Thoracic aorta (tissue), 2 donors: ENCODE measurements at places on chromosomes 5 and 9. TPM values are rescaled to one million over a fixed set of nuclear protein-coding genes. Genes with fewer than 3 reads are reported as not detected.

DNA sequence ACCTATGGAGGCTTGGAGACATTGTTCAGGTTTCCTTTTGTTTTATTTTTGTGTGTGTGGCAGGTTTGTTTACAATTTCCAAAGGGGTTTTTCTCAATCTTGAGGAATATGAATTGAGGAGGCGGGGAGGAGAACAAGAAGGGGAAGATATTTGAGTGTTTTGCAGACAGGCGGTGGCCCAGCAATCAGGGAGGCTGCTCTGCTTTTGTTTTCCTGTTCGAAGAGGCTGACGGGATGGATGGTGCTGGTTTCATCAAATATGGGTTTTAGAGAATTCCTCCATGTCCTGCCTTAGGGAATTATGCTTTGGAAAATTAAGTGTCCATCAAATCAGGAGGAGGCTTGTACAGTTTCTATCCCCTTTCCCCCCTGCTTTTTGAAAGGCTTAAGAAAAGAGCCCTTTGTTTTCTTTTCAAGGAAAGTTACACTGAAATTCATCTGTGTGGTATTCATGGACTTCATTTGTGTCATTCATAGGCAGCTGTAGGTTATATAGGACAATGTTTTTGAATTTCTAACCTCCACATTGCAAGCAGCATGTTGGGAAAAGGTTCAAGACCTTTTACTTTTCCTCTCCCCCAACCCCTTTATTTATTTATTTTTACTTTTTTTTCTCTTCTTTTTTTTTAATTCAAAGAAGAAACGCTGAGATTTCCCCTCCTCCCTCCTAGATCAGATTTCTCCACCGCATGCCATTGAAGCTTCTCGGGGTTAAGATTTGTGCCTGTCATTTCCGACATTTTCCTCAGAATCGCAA lies 107.4 kb downstream of the ZNF462 start:
- no peaks in the 10 kb centered on the region for H3K27me3 ChIP-seq
- no peak for DNase-seq
- H3K4me1 ChIP-seq: no peaks in the 10 kb centered on the region
- peaks cover 13% of the 10 kb centered on the region for H3K36me3 ChIP-seq
- no peak overlapping the region for H3K4me3 ChIP-seq

DNA sequence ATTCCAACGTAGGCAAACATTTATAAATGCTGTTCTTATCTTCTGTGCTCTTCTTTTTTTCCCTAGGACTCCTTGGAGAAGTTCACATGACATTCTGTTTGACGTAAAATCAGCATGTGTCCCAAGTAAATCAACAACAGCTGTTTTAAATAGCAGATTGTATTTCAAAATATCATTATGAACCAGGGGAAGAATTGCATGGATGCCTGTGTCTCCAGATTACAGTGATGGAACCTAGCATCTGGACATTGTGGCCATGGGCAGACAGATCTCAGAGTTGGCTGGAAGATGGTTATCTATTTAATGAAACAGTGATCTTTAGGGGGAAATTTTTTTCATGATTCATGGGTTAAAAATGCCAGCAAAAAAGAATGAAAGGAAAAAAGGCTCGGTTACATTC lies 222.0 kb downstream of the MAN2A1 start:
- no peaks in the 10 kb centered on the region for H3K27me3 ChIP-seq
- H3K36me3 ChIP-seq: no peaks in the 10 kb centered on the region
- H3K4me1 ChIP-seq: no peaks in the 10 kb centered on the region
- H3K27ac ChIP-seq: no peak overlapping the region

Gene CDHR2
- not detected for total RNA-seq

Gene CLIC3
- 1.4 TPM for total RNA-seq

- H3K27ac ChIP-seq: no peak overlapping the region
- H3K4me3 ChIP-seq: no peak overlapping the region
- H3K4me1 ChIP-seq: peaks cover 37% of the 10 kb centered on the region
- no peaks in the 10 kb centered on the region for H3K27me3 ChIP-seq
- no peak for DNase-seq
Measured at GRCh38 chr5:172405226-172406107, 48.9 kb downstream of the SH3PXD2B start.

DNA sequence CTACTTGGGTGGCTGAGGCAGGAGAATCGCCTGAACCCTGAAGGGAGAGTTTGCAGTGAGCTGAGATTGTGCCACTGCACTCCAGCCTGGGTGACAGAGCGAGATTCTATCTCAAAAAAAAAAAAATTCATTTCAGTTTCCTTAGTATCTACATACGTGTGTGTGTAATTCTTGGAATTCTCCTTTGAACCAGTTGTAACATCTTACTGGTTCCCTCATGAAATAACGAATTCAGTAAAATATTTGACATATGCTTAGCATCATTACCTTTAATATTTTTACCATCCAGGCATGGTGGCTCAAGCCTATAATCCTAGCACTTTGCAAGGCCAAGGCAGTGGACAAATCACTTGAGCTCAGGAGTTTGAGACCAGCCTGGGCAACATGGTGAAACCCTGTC lies 8.8 kb downstream of the PHYHD1 start:
- no peak for DNase-seq
- no peaks in the 10 kb centered on the region for H3K27me3 ChIP-seq
- H3K36me3 ChIP-seq: peaks cover 3% of the 10 kb centered on the region
- H3K4me1 ChIP-seq: peaks cover 9% of the 10 kb centered on the region

- H3K27ac ChIP-seq: no peak overlapping the region
- H3K4me1 ChIP-seq: peaks cover 77% of the 10 kb centered on the region
- no peak overlapping the region for H3K4me3 ChIP-seq
- H3K27me3 ChIP-seq: no peaks in the 10 kb centered on the region
Measured at GRCh38 chr5:34682926-34683623, 26.9 kb downstream of the RAI14 start.

DNA sequence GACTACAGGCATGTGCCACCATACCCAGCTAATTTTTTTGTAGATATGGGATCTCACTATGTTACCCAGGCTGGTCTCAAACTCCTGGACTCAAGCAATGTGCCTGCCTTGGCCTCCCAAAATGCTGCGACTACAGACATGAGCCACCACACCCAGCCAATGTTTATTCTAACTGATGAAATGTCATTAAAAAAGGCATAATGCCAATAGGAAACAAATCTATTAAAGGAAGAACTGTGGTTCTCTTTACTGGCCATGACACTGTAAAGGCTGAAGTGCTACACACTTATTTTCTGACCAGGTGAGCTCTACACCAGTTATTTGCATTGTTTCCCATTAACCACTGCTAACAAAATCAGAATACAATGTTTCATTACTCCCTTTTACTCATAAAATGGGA lies 106.0 kb downstream of the STRBP start:
- H3K27ac ChIP-seq: no peak overlapping the region
- no peaks in the 10 kb centered on the region for H3K27me3 ChIP-seq
- DNase-seq: no peak
- H3K36me3 ChIP-seq: no peaks in the 10 kb centered on the region
- H3K4me1 ChIP-seq: no peaks in the 10 kb centered on the region
- no peak overlapping the region for H3K4me3 ChIP-seq

DNA sequence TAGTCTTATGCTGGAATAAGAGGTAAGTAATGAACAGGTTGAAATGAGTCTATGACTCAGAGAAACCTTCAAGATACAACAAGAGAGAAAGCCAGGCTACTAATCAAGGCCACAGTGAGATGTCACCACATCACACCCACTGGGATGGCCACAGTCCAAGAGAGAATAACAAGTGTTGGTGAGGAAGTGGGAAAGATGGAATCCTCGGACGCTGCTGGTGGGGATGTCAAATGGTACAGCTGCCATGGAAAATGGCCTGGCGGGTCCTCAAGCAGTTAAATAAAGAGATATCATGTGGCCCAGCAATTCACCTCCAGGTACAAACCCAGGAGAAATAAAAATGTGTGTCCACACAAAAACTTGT lies 41.9 kb upstream of the NEURL1B start:
- no peaks in the 10 kb centered on the region for H3K27me3 ChIP-seq
- H3K27ac ChIP-seq: no peak overlapping the region
- no peaks in the 10 kb centered on the region for H3K36me3 ChIP-seq
- DNase-seq: no peak
- H3K4me3 ChIP-seq: no peak overlapping the region

GRCh38 chr9:16211946-16212345 lies 658.5 kb downstream of the BNC2 start:
- no peak overlapping the region for H3K4me3 ChIP-seq

DNA sequence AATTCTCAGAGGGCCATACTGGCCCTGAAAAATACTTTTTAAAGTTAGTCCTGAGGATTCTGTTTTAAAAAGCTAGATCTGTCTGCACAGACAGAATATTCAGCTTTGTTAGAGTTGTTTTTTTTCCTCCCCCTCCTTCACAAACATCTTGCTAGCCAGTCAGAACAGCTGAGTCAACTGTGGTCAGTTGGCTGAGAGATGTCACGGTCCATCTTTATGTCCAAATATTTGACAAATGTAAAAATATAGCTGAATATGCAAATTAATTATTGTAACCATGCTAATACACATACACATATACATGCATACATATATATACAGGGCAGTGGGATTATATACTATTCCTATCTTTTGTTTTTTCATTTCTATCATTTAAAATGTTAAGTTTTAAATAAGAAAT lies 33.9 kb downstream of the UNC13B start:
- H3K4me3 ChIP-seq: no peak overlapping the region
- H3K36me3 ChIP-seq: no peaks in the 10 kb centered on the region
- no peak overlapping the region for H3K27ac ChIP-seq
- no peaks in the 10 kb centered on the region for H3K27me3 ChIP-seq
- DNase-seq: no peak
